ENCODE measurements at places on chromosomes 13 and 19.

GRCh38 chr13:60210510-60211330 lies 47.0 kb upstream of the DIAPH3 start:
- DNase-seq = no peak

- peak; percentile 5 for DNase-seq
Measured at GRCh38 chr13:45508776-45509175, 44.0 kb downstream of the COG3 start.

GRCh38 chr19:39352381-39353255 lies 10.4 kb downstream of the SAMD4B start:
- no peak for DNase-seq

GRCh38 chr19:58305932-58306323 lies 751 bp downstream of the ERVK3-1 start:
- no peak for DNase-seq

DNA sequence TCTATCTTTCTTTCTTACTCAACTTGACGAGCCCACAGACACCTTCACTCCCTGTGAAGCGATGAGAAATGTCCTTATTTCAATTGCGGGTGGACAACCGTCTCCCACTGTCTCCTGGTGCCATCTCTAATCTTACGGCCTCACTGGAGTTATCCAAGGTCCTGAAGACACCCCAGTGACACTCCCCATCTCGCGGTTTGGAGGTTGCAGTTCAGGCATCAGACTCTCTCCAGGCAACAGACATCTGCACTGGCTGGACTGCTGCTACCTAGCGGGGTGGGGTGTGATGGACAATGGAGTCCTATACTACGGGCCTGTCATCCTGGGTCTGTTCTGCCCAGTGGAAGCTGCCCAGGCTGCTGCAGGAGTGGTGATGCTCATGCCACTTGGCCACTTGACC lies 18.3 kb upstream of the IRS2 start:
- DNase-seq = no peak

- no peak for DNase-seq
Measured at GRCh38 chr19:33815380-33816340, 19.0 kb downstream of the KCTD15 start.

DNA sequence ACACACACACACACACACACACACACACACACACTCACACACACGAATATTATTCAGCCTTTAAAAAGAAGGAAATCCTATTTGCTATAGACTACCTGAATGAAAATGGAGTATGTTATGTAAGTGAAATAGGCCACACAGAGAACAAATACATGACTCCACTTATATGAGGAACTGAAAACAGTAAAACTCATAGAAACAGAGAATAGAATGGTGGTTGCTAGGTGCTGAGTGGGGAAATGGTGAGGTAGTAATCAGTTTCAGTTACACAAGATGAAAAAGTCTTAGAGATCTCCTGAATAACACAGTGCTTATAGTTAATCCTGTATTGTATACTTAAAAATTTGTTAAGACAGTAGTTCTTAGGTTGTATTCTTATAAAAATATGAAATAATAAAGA lies 8.2 kb downstream of the ZNF677 start:
- no peak for DNase-seq

- no peak for DNase-seq
Measured at GRCh38 chr19:6020166-6020882, 42.4 kb upstream of the RANBP3 start.

DNA sequence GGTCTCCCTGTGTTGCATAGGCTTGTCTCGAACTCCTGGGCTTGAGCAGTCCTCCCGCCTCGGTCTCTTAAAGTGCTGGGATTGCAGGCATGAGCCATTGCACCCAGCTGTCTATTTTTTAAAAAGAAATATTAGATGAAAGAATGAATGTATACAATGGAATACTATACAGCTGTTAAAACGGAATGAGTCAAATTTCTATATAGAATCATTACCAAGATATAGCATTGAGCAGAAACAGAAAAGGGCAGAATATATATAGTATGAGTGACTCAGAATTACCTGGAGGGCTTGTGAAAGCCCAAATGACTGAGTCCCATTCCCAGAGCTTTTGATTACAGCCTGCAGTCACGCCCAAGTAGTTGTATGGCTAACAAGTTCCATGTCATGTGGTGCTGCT lies 4.4 kb downstream of the DACT3 start:
- DNase-seq = no peak

DNA sequence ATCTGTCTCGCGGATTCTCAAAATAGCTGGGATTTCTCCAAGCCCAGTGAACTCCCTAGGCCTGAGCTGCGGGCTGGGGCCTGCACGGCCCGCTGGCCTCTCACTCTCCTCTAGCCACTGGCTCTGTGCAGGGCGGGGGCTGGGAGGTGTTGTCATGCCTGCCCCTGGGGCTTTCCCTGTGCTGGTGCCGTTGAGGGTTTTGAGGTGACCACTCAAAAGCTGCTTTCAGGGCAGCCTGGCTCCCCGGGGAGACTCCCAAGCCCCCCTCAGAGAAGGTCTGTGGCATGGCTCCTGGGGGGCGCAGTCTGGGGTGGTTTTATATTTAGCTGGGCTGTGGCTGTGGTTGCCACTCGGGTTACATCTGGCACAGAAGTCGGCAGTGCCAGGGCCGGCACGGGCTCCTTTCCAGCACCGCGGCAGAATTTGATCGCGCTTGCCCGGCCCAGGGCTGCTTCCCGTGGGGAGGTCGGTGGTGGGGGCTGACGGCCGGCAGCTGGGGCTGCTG lies 10.0 kb downstream of the NDUFB7 start:
- no peak for DNase-seq

All from left kidney (tissue), 8 donors.